ENCODE measurements at places on chromosomes 7 and 10. TPM values are rescaled to one million over a fixed set of nuclear protein-coding genes. Genes with fewer than 3 reads are reported as not detected.
A peak's percentile ranks its signal among the peaks of the same experiment; 100 is the strongest.

Gene RBM20
- total RNA-seq, result 1.3 TPM

DNA sequence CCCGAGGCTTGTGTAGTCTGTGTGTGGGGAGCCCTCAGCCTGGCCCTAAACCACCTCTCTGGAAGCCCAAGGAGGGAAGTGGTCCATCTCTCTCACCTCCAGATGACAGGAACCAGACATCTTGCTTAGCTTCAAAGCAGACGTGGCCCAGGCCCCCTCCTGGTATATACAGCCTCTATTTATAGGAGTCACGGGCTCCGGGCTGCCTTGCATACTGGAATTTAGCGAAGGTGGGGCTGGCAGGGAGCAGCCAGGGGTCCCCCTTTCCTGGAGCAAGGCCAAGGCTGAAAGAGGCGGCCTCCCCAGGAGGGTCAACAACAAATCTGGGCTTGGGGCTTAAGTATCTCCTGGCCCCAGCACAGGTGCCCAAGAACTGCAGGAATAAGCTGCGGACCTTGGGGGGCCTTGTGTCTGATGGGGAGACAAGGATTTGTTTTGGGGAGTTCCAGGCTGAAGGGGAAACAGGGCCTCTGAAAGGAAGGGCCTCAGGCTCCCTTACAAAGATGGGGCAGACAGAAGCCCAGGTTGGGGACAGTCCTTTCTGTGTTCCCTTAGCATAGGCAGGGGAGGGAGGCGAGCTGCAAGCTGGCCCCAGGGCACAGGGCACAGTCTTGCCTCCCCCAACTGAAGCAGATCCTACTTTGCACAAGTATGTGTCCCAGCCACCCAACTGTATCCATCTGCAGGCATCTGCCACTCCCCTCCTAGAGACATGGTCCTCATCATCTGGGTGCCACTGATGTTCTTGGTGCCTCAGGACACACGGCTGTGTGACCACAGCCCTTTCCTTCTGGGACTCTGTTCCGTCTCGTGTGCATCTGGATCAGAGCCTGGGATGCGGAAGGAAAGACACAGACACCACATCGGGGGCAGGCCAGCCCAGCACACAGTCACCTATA is 11.9 kb downstream of the ZCCHC24 start:
- no peak for DNase-seq

Gene NAT16
- total RNA-seq, result not detected

DNA sequence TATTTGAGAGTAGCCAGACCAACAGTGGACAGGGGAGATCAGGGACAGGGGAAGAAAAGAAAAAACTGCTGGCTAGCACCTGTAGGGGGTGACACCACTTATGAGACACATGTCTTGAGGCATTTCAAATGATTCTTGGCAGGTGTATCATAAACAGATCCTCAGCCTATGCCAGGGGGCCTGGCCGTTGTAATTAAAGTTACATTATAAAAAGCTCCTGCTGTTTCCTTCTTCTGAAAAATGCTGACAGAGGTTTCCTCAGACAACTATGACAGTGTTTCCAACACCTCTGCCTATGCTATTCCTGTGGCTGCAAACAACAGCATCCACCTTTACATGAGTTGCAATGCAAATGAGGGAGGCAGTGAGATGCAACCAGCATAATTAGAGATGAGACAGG is 281.0 kb upstream of the PTER start:
- DNase-seq, result no peak

GRCh38 chr7:65268782-65269149 is 104.9 kb upstream of the ZNF92 start:
- no peak for DNase-seq

Gene ZNF365
- 20.2 TPM for total RNA-seq

- no peak for DNase-seq
Observed at GRCh38 chr10:20999699-21000098, 102.6 kb upstream of the NEBL start.

DNA sequence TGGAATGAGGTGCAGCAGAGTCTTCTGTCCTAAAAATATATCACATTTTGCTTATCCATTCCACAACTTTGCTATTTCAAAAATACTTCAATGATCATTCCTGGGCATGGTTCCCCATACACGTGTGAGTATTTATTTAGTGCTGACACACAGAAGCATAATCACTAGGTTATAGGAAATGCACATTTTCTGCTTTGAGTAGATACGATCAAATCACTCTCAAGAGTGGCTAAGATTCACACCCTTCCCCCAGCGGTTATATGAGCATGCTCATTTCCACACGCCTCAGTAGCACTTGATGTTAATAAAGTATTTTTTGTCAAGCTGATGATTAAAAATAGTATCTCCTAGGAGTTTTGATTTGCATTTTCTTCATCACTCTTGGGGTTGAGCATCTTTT is 93.5 kb upstream of the LRRC4 start:
- DNase-seq, result no peak

DNA sequence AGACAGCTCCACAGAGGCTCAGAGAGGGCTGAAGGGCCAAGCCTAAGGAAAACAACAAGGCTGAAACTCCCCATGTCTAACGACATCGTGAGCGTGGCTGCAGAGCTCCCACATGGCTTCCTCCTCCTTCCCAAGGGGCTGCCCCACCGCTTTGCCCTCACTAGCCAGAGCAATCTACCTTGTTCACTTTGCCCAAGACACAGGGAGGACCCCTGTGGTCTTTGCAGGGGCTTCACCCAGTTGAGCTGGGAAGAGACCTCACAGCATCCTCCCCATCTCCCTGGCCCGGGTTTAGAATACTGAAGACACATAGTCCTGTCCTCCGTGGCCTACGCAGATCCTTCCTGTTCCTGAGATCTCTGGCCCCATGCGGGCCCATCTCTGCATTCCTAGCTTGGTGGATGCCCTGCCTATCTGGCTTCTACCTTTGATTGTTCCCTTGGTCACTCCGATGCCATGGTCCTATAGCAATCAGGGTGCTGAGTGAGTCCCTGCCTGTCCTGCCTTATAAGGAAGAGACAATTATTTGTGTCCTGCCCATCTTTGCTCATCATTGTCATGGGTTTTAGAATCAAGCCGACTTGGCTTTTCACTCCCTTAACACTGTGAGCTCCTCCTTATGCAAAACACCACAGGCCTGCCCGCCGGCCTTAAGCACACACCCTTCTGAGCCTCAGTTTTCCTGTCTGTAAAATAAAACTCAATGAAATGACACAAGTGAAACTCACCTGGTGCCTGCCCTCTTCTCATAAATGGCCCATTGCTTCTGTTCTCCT is 73.2 kb downstream of the PARP12 start:
- no peak for DNase-seq

DNA sequence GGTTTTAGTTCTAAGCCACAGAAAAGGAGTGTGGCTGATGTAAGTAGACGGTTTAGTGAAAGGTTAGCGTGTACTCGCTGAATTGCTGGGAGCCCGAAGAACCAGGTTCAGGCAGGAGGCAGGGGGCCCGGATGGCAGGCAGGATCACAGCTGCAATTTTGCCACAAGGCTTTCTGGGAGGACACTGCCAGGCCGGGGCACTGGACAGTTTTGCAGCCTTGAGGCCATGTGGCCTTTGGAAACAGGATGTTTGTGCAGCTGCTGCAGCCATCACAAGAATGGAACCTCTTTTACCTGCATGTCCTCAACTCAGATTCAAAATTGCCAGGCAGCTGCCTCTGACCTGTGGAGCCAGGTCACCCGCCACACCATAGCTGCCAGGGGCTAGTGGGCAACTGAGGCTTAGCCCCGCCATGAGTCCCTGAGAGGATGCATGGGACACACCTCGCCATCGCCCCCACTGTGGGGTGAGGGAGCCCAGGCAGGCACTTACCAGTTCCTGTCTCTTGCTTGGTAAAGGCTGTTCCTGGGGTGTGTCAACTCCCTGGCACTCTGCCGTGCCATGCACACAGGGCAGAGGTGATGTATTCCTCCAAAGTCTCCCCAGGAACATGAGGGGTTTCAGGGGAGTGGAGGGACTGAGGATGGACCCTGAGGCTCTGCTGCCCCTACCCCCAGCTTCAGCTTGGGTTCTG is 188.6 kb downstream of the RPS24 start:
- DNase-seq, result no peak

- DNase-seq, result no peak
Observed at GRCh38 chr7:156792611-156793010, 100.4 kb downstream of the LMBR1 start.

DNA sequence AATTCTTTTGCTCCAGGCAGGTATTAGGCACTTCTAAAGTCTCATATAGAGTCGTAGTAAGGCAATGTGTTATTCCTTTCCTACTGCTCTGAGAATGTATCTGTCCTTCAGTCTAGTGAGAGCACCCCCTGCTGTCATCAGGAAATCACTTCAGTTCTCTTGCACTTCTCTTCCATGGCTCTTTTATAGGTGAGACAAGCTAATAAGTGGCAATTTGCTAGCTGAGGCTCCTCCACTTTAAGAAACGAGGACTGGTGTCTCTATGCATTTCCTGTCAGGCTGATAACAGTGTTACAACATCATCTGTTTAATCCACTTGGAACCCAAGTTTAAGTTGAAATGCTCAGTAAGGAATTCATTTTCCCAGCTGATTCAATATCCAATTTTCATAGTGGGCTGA is 350.6 kb downstream of the TFEC start:
- peak; percentile 61 for DNase-seq

- DNase-seq, result no peak
Observed at GRCh38 chr10:32788359-32788758, 169.7 kb downstream of the ITGB1 start.

Gene PLOD3
- 66.6 TPM for total RNA-seq

Gene LRRC4
- total RNA-seq, result not detected

Gene HTR5A
- not detected for total RNA-seq

- DNase-seq, result no peak
Observed at GRCh38 chr7:2689951-2690705, 2.1 kb downstream of the AMZ1 start.

GRCh38 chr10:133529576-133529946 is 2.4 kb downstream of the CYP2E1 start:
- DNase-seq, result no peak

DNA sequence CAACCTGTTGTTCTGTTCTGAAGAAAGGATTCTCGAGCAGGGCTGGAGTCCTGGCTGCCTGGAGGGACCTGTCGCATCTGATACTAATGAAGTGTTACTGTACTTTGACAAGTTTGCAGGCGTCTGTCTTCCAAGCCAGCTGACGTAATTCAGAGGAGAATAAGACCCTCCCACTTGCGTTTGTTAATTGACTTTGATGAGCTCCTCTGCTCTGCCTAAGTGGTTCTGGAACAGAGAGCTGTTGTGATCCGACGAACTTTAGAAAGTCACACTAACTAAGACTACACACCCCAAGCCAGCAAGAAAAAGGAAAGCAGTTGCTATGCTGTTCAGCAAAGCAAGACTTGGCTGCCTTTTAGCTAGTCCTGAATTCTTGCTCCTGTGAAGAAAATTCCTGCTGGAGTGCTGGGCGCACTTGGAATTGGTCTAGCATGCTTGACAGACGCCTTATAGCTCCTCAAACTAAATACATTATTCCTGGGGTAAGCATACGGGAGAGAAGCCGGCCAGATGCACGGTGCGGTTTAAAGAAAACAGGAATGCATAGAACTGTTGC is 200.3 kb downstream of the CACNB2 start:
- DNase-seq, result no peak

- peak; percentile 14 for DNase-seq
Observed at GRCh38 chr10:98106531-98106930, 27.9 kb upstream of the R3HCC1L start.

DNA sequence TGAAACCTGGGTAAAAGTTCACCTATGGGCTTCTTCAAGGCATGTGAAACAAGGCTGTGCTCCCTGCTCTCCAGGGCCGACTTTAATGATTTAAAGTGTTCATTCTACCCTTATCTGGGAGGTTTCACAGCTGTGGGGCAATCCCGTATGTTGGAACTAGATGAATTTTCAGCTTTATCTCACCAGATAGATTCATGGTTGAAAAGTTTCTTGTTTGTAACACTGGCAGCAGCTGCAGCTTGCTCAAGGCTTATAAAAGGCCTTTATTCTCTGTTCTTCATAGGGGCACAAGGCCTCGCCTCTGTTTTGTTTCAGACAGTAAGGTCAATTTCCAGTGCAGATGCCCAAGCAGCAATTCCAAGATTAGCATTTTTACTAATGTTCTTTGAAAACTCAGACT is 70.4 kb upstream of the DNAJB12 start:
- no peak for DNase-seq

DNA sequence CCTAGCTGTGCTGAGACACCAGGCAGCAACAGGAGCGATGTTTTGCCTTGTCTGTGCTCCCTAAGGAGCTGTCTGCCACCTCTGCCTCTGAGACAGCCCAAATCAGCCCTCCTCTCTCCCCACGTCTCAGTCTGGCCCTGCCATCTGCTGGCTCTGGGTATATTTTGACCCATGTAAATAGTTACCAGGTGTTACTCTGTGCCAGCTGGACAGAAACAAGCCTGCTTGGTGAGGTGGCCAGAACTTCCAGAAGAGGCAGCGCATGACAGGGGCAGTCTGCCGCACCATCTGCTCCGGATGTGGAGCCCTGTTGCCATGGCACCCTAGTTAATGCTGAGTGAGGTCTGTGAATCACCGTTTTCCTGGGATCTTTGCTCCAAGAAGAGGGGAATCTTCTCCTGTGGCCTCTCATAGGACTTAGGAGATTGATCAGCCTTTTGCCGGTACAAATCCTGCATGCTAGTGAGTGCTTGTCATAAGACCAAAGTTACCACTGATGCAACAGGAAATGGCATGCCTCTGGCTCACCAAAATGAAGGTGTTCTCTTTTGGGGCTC is 31.8 kb downstream of the GSTO2 start:
- DNase-seq, result peak; percentile 79

DNA sequence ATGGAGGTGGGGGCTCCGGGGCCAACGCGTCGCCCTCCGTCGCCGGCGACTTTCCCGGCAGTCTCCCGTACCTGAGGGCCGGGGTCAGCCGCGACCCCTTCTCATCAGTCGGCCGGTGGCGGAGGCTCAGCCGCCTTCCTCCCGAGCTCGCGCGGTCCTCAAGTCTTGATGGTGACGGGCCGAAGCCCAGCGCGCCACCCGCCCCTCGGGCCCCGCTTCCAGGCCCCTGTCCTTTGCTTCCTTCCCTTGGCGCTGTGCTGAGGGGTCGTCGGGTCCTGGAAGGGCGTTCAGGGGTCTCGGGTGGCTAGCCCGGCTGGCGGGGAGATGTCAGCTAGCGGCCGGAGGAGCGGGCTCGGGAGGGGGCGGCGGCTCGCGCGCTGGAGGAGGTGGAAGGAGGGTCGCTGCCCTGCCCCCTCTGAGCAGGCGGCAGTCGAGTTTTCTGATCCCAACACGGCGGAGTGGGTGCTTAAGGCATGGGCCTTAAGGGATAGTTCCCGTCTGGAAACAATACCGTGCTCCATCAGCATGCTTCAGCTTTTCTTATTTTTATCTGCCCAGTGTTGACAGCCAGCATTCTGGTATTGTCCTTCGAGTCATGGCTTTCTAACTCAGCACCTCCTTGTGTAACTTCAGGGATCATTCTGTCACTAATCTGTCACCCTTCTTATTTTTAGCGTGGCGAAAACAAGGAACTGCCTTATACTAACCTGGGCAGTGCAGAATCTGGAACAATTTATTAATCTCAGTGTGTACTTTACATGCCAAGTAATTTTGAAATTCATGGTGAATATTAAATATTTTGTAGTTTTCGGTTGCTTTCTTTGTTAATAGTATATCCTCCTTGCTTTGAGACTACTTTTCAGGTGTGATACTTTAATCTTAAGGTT is 748 bp downstream of the PHTF2 start:
- peak; percentile 30 for DNase-seq

GRCh38 chr7:42233171-42233570 is 3.8 kb downstream of the GLI3 start:
- peak; percentile 31 for DNase-seq

Data from PC-3 (cell line).